ENCODE measurements at places on chromosomes 5 and 9.

DNA sequence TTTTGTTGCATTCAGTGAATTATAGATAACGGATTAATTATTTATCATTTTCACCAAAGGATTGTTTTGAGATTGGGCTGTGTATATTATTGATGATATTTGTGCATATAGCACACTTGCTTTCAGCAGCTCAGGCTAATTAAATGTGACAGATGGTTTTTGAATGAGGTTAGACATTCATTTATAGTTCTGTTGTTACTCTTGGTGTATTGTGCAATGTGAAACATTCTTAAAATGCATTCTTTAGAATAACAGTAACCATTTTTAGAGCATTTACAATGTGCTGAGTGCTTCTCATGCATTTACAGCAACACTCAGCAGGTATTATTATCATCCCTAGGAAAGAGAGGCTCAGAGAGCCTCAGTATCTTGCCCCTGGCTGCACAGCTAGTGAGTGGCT is 23.8 kb downstream of the NANS start:
- DNase-seq = peak; percentile 77

GRCh38 chr9:115115924-115116323 is 2.0 kb downstream of the TNC start:
- no peak for DNase-seq

DNA sequence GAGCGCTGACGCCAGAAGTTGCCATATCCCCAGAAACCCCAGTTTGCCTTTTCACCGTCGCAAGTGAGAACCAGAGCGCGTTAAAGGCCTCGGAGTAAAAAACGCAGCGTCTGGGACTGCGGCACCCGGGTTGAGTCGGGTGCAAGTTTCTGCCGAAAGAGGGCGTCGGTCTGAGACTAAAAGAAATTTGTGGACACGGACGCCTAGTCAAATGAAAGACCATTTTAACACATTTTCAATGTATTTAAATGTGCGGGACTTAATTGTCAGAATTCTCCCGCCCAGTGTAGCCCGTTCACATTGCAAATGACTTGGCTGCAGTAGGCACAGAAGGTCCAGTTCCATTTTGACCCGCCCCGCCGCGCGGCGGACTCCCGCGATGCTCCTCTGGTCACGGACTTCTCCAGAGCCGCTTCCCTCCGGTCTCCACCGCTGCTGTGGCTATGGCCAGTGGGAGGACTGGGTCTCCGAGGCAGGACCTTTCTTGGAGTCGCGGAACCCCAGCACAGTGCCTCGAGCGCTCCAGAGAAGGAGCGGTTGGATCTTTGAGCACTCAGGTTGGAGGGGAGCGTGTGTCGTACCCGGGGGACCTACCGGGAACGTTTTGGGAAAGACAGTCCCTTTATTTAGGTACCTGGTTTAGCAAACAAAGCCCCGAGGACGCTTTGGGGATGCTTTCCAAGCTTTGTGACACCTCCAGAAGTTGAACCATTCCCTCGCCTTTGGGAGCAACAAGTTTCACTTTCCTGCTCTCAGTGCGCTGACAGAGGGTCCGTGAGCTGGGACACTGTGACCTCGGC is 1.2 kb upstream of the NPR3 start:
- peak; percentile 91 for DNase-seq

GRCh38 chr9:96062854-96063253 is 187.4 kb downstream of the ERCC6L2 start:
- no peak for DNase-seq

DNA sequence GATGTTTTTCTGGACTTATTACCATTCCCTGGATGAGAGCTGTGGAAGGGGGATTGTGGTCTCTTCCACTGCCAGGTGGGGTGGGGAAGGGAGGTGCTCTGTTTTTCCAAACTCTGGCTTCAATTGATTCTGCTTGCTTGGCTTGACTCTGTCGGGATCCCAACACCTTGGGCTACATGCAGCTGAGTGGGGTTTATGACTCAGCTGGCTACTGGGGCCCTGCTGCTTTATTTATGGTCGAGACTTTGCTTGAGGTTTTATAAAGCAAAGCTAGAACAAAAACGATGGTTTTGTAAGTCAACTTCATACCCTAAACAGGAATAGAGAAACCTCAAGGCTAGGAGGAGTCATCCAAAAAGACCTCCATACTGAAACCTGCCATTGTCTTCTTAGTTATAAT is 76.3 kb downstream of the AOPEP start:
- no peak for DNase-seq

- no peak for DNase-seq
Measured at GRCh38 chr5:169121630-169122420, 179.1 kb downstream of the SLIT3 start.

DNA sequence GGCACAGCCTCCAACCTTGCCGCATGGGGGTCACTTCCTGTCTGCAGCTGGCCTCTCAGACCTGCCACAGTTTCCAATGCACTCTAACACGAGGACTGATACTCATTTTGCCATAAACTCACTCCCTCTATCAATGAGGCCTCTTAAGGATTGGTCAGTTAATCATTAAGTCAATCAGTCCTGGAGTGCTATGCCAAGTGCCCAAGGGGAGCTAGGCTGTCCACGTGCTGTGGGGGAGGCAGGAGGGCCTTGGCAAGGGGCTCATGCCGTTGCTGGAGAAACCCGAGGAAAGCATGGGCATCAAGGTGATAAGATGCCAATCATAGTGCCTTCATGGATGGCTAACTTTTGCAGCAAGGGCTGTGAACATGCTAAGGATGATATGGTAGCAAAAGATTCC is 1.7 kb upstream of the ALDH1B1 start:
- no peak for DNase-seq

DNA sequence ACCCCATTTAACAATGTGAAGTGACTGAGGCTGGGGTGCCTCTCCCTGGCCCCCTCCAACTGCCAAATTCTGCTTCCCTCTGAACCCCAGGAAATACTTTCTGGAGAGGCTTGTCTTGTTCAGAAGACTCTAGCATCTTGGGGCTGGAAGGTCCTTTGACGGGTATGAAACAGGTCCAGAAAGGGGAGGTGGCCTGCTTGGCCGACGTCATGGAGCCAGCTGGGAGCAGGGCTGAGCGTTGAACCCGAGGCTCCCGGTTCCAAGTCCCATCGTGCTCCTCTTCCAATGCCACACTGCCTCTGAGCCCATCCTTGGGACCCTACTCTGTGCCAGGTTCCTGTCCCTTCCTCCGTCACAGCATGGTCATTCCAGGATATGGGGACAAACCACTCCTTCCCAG is 46.9 kb downstream of the NDST1 start:
- DNase-seq = no peak

- no peak for DNase-seq
Measured at GRCh38 chr9:126131066-126132010, 195.3 kb upstream of the MVB12B start.

DNA sequence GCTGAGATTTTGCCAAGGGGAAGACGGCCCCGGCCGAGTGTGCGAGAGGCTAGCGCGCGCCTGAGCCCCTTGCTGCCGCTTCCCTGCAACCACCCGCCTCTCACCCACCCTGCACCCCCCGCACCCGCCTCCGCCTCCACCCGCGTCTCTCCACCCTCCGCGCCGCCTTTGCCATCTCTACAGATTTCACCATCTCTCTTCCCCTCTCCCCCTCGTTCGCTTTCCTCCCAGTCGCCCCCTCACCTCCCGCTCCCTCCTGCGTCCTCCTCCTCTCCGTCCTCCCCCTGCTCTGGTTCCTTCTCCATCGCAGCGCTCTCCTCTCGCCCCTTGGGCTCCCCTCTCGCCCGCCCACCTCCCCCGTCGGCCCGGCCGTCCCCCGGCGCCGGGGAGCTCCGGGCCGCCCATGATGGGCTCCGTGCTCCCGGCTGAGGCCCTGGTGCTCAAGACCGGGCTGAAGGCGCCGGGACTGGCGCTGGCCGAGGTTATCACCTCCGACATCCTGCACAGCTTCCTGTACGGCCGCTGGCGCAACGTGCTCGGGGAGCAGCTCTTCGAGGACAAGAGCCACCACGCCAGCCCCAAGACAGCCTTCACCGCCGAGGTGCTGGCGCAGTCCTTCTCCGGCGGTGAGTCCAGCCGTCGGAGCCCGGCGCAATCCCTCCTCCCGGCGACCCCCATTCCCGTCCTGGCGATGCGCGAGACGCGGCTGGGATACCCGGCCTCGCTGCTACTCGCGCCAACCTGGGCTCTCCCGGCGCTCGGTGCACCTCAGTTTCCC is at the start of gene PRDM12:
Gene PRDM12 (plus strand): TSS at position 344 of the 778 bp plus-strand sequence. CDS start 60 bp downstream, at position 404.
- DNase-seq = peak; percentile 43

DNA sequence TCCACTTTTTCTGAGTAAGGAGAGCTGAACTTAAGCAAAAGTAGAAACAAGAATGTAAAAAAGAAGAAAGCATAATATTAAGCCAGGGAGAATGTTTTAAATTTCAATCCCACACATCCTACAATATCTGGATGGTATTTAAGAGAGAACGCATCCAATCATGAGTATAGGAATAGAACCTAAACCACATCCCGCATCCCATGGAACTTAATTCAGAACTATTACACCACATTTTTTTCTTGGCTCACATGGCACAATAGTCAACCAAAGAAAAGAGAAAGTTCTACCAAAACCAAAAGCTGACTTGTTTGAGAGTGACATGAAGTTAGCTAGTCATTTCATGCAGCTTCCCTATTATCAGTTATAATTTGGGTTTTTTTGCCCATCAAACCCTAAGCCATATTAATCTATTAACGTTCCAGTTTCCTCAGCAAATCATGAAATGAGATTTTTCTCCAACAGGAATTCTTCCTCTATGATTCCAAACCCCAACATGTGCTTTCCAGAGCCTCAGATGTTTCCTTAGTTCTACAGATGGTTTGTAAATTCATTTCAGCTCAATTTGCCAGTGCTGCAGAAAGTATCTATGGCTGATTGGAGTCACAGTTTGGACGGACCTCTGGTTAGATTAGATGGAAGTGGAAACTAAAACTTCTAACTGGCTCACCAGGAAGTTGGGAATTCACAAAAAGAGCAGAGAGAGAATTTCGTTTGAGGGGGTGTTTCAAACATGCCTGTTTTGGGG is 22.5 kb downstream of the ADAMTSL1 start:
- DNase-seq = no peak

DNA sequence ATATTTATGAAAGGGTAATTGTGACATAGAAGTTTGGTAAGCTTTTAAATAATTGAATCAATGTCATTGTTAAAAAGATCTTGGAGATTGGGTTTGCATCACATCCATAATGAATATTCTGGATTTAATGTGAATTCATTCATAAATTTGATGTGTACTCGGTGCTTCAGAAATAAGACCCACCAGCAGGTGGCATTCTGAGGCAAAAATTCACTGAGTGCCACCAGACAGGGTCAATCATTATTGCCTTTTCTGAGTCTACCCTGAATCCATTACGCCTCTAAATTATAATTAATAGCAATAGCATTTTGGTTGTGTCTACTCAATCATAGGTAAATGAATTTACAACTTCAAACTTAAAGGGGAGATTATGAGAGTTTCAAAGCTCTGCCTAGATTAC is 1.0 kb downstream of the TRPC7 start:
- DNase-seq = peak; percentile 15

- no peak for DNase-seq
Measured at GRCh38 chr9:1001838-1002237, 25.4 kb downstream of the DMRT3 start.

DNA sequence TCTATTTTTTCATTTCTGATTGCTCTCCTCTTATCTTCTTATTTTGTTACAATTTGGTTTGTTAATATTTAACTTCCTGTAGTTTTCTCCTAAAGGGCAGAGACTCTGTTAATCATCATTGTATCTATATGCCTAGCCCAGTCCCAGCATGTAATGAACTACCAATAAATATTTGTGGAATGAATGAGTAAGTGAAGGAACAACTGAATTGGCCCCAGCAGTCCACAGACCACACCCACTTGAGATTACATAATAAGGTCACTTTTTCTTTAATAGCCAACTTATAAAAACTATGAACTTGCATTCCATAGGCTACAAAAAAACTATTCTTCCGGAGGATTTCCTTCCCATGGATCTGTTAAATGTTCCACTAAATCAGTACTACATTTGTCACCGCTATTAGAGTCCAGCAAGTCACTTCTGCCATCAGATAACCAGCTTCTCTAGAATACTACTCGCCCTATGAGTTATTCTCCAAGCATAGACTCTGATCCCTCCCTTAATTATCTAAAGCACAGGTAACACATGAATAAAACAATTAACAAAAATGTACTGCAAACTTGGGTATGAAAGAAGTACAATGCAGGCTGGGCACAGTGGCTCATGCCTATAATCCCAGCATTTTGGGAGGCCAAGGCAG is 27.5 kb upstream of the TNPO1 start:
- no peak for DNase-seq

- no peak for DNase-seq
Measured at GRCh38 chr9:37121881-37122280, 1.5 kb downstream of the ZCCHC7 start.

GRCh38 chr5:132270706-132271105 is 13.2 kb downstream of the PDLIM4 start:
- peak; percentile 51 for DNase-seq

DNA sequence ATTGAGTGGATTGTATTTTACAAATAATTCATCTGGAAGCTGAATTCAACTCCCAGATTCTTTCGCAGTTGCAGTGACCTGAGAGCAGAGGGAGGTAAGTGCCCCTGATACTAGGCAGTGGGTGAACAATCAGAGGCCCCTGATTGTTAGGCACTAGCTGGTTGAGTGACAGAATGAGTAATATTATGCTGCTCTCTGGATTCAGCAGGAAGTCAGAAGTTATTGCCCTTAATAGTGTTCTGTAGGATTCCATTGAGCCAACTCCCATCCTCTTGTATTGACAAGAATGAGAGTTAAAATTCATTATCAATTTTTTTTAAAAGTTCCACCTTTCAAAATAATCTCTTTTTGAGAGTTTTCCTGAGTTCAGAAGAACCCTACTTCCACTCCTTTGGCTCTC is 301.2 kb downstream of the DTWD2 start:
- no peak for DNase-seq

- DNase-seq = no peak
Measured at GRCh38 chr5:91143840-91144239, 239.3 kb downstream of the ARRDC3 start.

GRCh38 chr5:34929720-34930461 is 532 bp downstream of the DNAJC21 start:
- DNase-seq = peak; percentile 90

DNA sequence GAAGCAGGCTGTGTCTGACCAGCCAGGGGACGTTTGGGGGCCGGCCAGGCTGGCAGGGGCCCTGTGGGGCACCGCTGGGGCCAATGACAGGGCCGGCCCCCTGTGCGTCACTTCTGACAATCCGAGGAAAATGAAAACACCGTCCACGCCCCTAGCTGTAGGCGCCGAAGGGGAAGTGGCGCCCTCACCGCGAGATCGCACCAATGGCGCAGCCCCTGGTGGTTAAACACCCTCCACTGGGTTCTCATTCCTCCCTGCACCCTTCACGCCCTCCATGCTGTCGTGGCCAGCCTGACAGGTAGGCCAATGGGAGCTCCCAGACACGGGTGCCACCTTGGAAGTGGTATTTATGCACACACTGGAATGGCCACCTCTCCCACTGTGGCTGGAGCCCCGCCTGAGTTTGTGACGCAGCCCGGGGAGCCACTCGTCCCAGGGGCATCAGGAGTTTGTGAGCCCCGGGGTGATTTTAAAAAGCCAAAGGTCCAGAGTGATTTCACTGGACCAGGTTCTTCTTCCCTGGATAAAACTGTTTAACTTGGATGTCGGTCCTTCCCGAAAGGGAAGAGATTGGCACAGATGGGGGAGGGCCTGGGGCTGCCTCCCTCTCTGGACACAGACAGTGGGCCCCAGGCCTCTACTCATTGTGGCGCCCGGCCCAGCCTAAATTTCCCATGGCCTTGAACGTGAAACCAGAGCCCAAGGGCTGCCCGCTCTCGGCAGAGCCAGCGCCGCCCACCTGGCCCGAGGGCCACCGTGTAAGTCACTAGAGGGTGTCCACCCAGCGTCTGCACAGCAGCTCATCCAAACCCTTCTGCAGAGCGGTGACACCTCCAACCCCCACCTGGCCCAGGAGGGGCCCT is 49.7 kb downstream of the NKD2 start:
- no peak for DNase-seq

- DNase-seq = no peak
Measured at GRCh38 chr9:89353989-89354388, 35.7 kb downstream of the SECISBP2 start.

Data from eye (tissue), 1 donor.